Uterine smooth muscle cell (primary cell): ENCODE measurements at places on chromosomes 5 and 9. TPM values are rescaled to one million over a fixed set of nuclear protein-coding genes. Genes with fewer than 3 reads are reported as not detected.

Gene LCN2
- total RNA-seq, result not detected in 2 replicates

Gene ITGA2
- total RNA-seq, result 40.7 and 122 TPM in 2 replicates

Gene SH3TC2
- 1.5 and 4.8 TPM in 2 replicates for total RNA-seq

Gene FAM78A
- total RNA-seq, result 0.22 and 0.37 TPM in 2 replicates

Gene RGP1
- total RNA-seq, result 11.1 and 12.6 TPM in 2 replicates

Gene IFNA13
- total RNA-seq, result not detected in 2 replicates

Gene PIGO
- 15.3 and 15.5 TPM in 2 replicates for total RNA-seq

Gene HSPB3
- 0.25 and 1.8 TPM in 2 replicates for total RNA-seq

Gene NAIF1
- total RNA-seq, result 10.5 and 11.1 TPM in 2 replicates

Gene CSF1R
- total RNA-seq, result under 0.01 and 0.25 TPM in 2 replicates

Gene ARSI
- 18.1 and 34.3 TPM in 2 replicates for total RNA-seq

Gene OBP2B
- total RNA-seq, result not detected in 2 replicates

Gene PCDHGA1
- total RNA-seq, result 0.22 and 0.62 TPM in 2 replicates

Gene CSNK1A1
- total RNA-seq, result 554 and 558 TPM in 2 replicates
